ENCODE measurements at places on chromosomes 12 and 14.

- no peak for DNase-seq
These were observed 32.8 kb upstream of the CMKLR1 start for GRCh38 chr12:108371801-108372344.

DNA sequence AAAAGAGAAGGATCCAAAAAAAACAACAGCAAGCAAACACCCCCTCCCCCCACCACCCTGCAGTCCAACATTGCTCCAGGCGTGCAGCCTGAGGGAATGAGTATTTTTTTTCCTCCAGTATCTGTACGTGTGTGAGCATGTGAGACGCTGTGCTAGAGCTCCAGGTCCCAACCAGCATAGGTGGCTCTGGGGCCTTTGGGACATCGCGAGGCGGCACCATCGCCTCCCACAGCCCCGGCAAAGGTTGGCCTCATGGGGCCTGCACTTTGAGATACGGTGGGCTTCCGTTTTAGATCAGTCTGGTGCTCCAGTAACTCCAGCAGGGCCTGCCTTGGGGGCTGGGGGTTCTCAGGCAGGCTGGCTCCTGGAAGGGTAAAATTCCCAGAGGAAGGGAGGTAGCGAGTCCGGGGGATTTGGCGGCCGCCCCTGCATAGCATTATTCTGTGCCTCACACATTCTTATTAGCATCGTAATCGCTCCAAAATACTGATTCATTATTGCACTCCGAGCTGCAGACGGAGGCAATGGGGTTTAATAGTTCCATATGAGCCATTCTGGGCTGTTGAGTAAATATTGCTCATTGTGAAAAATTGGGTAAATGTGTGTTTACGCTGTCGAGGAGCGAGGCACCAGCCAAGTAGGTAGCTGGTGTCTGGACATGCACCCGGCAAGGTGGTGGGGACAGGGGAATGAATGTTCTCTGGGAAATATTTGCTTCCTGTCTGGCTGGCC is 143.1 kb upstream of the MYL2 start:
- no peak for DNase-seq

DNA sequence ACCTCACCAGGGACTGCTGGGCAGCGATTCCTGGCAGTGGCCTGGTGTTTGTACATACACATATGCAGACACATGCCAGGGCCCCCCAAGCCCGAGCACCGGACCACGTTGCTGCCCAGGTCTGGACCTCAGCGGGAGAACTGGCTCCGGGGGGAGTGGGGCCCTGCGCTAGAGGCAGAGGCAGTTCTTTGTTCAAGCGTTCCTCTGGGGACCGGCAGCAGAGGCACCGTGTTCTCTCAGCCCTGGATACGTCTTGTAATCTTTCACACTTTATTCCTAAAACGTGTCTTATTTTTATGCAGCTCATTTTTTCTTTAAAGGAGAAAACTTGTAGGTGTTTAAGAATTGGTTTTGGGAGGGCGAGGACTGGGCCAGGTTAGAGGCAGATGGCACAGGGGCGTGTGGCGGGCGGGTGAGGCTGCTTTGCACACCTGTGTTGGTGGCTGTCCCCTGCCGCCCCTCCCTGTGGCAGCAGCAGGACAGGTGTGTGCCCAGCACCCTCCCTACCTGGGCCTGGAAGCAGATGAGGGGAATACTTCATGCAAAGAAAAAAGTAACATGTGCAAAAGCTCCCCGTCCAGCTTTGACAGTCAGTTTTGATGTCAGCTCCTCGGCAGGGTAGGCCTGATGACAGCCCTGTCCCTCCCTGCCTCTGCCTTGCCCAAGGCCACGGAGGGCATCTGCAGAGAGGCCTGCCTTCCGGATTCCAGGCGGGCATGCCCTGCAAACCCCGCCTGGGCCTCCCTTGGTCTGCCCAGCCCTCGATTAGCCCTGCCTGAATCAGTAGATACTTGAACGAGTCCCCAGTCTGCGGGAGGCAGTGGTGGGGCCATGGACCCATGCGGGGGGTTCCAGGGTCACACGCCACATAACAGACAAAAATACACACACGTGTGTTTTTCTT is 7.0 kb upstream of the PUS1 start:
- DNase-seq: no peak

- no peak for DNase-seq
These were observed 4.7 kb downstream of the TDRD9 start for GRCh38 chr14:103932791-103933490.

DNA sequence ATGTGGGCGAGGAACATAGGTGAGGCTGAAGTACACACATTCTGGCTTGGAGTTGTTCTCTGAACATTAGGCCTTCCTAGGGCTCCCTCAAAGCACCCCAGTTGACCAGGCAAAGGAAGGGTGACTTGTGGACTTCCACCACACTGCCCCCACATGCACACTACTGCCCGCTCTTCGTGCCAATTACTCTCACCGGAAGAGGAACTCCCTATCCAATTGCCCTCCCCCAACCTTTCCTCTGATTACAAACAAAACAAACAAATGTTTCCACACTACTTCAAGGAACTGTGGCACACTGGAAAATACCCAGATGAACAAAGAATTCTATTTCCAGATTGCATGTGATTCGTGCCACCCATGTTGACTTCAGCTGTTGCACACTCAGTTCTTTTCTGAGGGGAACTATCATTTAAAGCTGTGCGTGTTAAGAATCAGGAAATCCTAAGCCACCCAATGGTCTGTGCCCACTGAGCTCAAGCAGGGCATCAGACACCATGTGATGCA is 139.3 kb downstream of the SSPN start:
- no peak for DNase-seq

GRCh38 chr14:59202031-59202430 is 13.6 kb downstream of the DAAM1 start:
- DNase-seq: no peak

DNA sequence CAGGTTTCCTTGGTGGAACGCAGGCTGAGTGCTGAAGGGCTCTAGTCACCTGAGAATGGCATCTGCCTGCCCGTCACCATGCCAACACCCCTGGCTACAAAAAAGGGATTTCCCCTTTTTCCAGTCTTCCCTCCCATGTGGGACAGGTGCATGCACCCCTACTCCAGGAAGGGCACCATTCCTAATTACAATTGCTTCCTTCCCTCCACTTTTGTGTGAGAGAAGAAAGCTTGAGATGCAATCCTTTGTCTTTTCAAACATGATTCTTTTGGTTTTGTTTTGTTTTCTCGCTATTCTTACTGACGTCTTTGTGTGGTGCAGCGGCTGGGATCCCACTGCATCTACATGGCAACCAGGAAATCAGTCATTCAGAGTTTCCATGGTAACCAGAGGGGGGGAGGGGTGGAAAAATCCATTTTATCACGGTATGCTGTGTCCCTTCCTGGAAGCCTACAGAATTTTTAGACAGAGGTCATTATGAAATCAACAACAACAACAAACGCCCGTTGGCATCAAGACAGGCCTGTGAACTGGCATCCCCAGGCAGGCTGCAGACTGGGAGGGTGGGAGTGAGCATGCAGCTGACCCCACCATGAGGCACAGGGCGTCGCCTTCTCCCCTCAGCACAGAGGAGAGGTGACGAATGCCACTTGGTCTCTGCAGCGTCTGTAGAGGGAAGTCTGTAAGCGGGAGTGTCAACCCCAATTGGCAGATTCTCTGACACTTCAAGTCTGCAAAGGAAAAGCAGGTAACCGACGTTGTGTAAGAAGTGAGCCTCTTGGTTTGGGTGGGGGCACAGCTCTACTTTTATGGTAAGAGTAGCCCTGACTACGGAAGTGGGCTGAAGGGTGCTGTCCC is 13.6 kb upstream of the GNG2 start:
- DNase-seq: peak; percentile 73

DNA sequence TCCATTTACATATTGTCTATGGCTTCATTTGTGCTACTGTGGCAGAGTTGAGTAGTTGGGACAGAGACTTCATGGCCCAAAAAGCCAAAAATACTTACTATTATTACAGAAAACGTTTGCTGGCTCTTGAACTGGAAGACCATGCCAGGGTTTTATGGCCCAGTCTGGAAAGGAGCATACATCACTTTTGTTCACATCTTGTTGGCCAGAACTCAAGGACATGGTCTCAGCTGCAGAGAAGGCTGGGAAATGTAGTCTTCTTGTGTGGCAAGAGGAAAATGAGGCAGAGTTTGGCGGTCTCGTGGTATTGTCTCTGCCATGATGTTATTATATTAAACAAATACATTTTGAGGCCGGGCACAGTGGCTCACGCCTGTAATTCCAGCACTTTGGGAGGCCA is 509.6 kb downstream of the MED13L start:
- no peak for DNase-seq

- no peak for DNase-seq
These were observed 1220.5 kb upstream of the TMEM132C start for GRCh38 chr12:127046467-127046866.

DNA sequence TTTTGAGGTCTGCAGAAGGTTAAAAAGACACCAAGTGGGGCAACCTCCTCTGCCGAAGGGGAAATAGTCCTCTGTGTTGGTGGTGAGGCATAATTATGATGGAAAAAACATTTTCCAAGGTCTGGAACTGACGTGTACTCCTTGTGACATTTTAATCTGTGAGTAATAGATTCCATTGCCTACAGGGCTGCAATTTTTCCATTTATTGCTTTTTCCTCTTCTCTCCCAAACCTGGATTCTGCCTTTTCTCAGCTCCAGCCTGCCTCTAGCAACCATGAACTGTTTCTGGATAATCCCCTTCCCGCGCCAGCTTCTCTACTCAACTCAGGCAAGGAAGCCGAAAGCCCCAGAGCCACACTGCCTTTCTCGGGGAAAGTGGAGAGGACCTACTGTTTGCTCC is 230.1 kb upstream of the PLXNC1 start:
- no peak for DNase-seq

DNA sequence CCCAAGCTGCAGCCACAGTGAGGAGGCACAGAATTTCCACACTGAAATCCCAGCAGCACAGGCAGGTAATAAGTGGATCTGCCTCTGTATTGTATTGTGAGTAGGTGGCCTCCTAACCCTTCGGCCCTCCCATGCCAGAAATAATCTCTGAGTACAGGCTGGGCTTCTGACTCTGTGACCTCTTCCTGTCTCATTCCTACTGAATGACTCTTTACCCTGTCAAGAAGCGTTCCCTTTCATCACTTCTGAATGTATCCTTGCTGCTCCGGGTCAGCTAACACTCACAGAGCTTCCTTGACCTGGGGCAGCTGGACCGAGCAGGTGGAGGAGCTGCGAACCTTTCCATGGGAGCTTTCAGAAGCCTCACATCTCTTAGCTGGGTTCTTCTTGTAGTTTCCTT is 119.6 kb downstream of the SLC8A3 start:
- DNase-seq: no peak

GRCh38 chr14:60681271-60681670 is 32.0 kb upstream of the SIX1 start:
- no peak for DNase-seq

DNA sequence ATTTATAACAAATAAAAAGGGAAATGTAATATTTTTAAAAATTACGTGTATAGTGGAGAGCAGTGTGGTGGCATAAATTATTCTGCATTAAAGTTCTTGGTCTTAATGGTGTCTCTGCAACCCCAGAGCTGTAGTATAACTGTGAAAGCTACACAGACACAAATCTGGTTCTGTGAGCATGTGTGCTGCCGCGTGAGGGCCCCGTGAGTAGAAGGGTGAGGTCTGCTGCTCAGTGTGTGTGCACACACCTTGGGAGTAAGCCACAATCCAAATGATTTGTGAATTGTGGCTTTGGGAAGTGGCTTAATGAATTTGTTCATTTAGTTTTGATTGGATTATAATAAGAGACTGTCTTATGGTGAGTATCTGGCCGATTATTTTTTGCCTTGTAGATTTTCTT is 16.8 kb downstream of the PELI2 start:
- DNase-seq: no peak

GRCh38 chr14:95404583-95404982 is 84.9 kb upstream of the CLMN start:
- no peak for DNase-seq

GRCh38 chr14:97975216-97975615 is 1178.0 kb downstream of the VRK1 start:
- no peak for DNase-seq

DNA sequence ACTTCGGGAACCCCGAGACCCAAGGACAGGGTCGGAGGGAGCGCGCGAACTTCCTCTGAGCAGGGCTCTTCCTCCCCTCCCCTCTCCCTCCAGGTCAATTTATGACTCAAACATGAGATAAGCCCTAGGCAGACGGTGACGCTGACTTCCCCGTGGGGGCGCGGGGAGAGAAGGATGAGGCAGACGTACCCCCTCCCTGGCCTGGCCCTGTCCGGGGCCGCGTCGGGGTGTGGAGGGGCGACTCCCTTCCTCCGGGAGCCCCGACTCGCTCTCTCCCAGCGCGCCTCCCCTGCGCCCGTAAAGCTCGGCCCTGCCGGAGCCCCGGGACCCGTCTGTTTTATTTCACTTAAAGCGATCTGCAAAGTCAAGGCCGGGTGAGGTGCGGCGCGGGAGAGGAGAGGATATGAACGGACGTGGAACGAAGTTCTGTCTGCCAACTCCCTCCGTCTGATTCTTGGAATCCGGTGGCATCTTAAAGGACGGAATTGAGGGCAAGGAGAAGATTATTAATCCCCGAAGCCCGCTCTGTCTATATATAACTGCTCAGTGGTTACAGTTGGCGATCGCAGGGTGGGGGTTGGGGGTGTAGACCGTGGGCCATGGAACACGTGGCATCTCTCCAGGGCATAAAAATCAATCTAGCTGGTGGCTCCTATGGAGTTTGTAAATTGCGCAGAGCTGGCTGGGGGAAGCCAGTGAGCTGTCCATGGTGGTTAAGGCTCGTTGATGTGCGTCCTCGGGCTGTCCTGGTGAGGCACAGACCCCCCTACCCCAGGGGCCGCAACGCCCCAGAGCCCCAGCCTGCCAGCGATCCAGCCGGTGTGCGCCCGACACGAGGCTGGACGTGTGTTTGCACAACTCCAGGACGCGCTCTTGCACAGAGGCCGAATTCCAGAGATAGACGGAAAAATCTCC is 2.9 kb upstream of the PTHLH start:
- DNase-seq: no peak

- DNase-seq: no peak
These were observed 920.1 kb downstream of the FLRT2 start for GRCh38 chr14:86450085-86450484.

GRCh38 chr12:130396667-130397066 is 59.0 kb downstream of the PIWIL1 start:
- no peak for DNase-seq

- no peak for DNase-seq
These were observed 168.0 kb downstream of the PIK3C2G start for GRCh38 chr12:18429366-18429765.

GRCh38 chr12:18683327-18684013 is 54.3 kb downstream of the PLCZ1 start:
- no peak for DNase-seq

- DNase-seq: no peak
These were observed 296.2 kb upstream of the FLRT2 start for GRCh38 chr14:85233756-85234155.

- DNase-seq: no peak
These were observed 34.3 kb downstream of the TBC1D15 start for GRCh38 chr12:71873821-71874220.

GRCh38 chr14:29805415-29806123 is 122.1 kb downstream of the PRKD1 start:
- peak; percentile 73 for DNase-seq

GRCh38 chr12:93839064-93839463 is 161.9 kb downstream of the CRADD start:
- DNase-seq: no peak

- no peak for DNase-seq
These were observed 263.0 kb upstream of the G2E3 start for GRCh38 chr14:30295980-30296379.

Data from Right ventricle myocardium inferior (tissue), 1 donor.